NCI-H446 (cell line): ENCODE measurements at places on chromosomes 5 and 9.

DNA sequence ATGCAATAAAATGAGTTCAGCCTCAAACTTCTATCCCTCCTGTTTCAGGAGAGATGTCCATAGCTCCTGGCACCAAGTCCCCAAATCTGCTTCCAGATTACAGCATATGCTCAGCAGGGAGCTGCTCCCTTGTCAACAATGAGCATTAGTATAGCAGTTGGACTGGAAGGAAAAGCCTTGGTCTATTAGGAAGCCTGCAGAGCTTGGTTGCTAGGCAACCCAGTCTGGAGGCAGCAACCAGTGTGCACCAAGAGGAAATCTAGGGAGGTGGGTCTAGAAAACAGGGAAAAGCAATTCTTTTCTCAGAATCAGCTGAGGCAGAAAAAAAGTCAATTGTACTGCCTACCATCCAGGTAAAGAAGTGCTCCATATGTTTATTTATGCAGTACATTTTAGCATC is 229.5 kb upstream of the NMUR2 start:
- peak; percentile 57 for DNase-seq

DNA sequence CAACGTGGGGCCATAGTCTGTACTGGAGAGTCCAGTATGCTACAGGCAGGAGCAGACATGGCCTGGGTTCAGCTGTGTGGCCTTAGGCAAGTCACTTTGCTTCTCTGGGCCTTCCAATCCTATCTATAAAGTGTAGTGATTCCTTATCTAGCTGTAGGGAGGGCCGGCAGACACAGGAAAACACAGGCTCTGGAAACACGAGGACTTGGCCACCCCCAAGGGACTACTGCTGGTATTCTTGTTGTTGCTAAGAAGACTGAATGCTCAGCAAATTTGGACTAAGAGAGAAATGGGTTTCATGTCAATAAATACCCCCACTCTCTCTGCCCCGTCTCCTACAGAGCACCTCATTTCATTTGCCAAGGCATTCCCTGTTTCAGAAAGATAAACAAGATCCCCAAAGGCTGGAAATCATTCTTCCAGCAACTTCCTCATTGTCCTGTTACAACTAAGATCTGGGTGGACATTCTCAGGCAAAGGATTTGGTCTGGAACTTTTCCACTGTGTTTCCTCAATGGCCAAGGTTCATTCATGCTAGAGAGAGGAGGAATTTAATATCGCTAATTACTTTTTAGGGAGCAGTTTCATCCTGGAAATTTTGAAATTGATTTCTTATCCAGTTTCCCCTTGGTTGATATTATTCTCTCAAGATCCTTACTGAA is 105.8 kb downstream of the GABBR2 start:
- DNase-seq, result no peak

DNA sequence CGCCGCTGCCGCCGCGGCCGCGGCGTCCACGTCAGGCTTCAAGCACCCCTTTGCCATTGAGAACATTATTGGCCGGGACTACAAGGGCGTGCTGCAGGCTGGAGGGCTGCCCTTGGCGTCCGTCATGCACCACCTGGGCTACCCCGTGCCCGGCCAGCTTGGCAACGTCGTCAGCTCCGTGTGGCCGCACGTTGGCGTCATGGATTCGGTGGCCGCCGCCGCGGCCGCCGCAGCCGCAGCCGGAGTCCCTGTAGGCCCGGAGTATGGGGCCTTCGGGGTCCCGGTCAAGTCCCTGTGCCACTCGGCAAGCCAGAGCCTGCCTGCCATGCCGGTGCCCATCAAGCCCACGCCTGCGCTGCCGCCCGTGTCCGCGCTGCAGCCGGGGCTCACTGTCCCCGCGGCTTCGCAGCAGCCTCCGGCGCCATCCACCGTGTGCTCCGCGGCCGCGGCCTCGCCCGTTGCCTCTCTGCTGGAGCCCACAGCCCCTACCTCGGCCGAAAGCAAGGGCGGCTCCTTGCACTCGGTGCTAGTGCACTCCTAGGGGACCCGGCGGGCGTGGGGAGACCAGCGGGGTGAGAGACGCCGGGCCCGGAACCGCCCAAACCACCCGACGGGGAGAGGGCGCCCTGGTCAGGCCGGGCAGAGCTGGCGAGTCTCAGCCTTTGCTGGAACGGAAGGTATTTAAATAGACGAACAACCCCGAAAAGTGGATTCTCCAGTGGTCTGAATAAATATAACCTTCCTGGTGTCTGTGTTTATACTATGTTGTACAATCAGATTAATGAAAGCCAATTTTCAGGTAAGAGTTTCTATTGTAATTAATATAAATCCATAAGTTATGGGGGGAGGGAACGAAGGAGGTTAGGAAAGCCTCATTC is 1.2 kb downstream of the FOXB2 start:
- DNase-seq, result no peak

DNA sequence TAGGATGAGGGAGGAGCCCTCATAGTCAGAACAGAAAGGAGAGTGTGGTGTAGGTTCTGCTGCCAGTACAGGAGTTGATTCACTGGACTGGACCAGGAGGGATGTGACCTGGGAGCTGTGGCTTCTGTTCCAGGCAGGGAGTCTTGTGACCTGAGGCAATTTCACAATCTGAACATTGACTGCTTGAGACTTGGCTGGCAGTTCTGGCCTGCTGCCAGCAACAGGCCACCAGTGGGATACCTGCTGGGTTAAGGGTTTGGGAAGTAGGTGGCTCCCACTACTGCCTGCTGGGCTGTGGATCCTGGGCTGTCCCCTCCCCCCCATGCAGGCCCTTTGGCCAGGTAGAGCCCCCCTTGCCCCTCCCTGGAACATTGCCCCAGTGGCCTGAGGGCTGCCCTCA is 268.6 kb upstream of the ARRDC3 start:
- no peak for DNase-seq

- DNase-seq, result peak; percentile 15
These were observed 87.7 kb downstream of the ENTREP1 start for GRCh38 chr9:69412741-69413150.

DNA sequence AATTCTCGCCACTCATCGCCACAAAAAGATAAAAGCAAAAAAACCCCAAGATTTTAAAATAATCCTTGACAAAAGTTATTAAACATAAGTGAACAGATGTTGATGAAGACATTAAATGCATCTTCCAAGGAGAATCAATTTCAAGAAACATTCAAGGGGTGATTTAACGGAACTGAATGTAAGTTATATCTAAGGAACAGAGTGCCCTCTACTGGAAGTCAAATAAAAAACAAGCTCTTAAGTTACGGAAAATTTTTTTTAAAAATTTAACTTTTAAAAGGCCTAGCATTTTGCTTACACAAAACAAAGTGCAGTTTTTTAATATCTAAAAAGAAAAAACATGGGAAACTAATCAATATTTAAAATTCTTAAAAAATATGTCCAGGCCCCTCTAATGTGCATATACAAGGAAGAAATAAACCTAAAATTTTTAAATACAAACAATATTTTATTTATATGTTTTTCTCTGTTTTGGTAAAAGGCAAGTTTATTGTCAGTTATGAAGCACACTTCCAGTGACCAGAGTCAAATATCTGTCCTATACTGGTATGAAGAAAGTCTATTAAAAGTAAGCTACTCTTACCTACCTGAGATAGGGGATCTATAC is 28.0 kb downstream of the TEX10 start:
- no peak for DNase-seq

GRCh38 chr5:21910731-21911130 is 942.4 kb downstream of the CDH12 start:
- no peak for DNase-seq

DNA sequence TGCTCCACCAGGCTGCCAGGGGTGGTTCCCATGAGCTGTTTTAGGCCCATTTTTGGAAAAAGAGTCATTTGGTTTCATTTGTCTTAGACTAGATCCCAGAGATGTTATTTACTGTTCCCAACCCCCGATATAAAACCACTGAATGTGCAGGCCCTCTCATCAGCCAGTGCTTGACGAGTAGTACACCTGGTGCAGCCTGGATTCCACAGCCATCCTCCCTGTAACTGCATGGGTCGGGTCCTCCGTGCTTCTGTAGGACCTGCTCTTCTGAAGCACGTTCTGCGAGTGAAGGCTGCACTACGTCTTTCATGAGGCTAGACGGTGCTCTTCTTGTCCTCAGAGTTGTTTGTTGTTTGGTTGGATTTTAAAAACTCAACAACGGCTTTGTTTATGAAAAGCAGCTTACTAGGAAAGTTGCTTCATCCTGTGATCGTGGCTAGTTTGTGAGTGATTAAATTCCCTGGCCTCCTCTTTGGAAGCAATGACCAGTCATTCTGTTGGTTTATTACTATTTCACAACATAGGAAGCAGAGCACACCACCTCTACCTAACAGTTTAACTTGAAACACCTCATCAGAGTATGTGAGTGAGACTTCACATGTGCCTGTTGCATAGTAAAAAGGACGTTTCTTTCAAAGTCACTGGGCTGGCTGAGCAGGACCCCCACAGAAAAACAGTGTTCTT is 135.2 kb downstream of the AOPEP start:
- DNase-seq, result no peak

GRCh38 chr9:7058473-7058872 is 300.7 kb downstream of the KDM4C start:
- DNase-seq, result no peak

DNA sequence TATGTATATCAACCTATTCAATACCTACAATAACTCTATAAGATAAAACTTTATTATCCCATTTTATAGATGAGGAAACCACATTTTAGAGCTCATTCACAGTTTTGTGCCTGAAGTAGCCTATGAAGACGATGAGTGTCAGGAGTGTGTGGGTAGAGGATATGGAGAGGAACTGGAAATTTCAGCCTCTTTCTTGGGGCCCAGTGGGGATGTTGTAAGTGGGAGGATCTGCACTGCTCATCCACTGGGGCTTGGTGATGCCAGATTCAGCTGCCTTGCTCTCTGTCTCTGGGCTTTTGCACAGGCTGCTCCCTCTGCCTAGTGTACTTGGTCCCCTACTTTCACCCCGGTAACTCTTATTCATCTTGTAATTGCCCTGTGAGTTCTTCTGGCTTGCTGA is 194.7 kb downstream of the SREK1 start:
- DNase-seq, result no peak

DNA sequence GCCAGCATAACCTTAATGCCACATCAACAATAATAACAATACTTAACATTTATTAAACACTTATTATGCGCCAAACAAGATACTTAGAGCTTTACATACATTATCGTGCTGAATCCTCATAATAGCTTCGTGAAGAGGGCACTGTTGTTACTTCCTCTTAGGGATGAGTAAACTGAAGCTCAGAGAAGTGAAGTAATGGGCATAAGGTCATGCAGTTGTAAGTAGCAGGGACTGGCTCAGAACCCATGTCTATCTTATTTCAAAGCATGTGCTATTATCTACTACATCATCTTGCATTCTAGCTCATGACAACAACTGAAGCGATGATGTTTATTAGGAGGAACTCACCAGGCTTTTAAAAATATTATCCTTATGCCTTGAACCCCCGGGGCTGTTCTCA is 34.9 kb upstream of the PPP3R2 start:
- DNase-seq, result no peak

- no peak for DNase-seq
These were observed 2168.1 kb downstream of the MAT2B start for GRCh38 chr5:165673499-165673898.

DNA sequence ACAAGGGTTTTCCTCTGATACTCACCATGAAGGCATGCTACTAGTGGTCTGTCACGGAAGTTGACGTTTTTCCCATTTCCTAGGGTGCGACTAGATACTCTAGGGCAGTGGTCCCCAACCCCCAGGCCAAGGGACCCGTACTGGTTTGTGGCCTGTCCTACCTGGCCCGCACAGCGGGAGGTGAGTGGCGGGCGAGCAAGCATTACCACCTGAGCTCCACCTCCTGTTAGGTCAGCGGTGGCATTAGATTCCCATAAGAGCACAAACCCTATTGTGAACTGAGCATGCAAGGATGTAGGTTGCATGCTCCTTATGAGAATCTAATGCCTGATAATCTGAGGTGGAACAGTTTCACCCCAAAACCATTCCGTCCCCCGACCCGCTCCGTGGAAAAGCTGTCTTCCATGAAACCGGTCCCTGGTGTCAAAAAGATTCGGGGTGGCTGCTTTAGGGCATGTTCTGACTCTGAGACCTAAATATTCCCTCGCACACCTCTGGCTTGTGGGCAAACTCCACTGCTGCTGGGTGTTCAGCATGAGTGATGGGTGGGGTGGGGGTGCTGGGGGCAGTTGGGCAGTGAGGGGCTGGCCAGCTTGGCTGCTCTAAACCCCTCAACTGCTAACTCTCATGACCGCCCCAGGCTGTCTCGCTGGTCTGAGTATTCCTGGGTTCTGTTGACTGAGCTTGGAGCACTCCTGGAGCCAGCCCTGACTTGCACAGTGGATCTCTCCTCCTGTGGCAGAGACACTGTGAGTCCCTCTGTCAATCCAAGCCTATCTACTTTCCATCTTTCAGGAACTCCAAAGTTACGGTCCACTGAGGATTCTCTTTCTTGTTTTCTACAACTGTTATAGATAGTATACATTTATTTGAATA is 78.3 kb upstream of the NEK6 start:
- no peak for DNase-seq

- peak; percentile 74 for DNase-seq
These were observed 31.6 kb downstream of the TNPO1 start for GRCh38 chr5:72847989-72848473.

DNA sequence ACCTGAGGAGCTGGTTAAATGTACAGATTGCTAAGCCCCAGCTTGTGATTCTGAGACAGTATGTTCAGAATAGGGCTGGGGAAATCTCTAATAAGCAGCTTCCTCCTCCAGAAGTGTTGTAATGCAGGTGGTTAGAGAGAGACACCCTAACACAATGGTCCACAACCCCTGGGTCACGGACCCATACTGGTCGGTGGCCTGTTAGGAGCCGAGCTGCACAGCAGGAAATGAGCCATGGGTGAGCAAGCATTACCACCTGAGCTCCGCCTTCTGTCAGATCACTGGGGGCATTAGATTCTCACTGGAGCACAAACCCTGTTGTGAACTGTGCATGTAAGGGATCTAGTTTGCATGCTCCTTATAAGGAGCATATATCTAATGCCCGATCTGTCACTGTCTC is 61.8 kb downstream of the SLC36A1 start:
- DNase-seq, result no peak

DNA sequence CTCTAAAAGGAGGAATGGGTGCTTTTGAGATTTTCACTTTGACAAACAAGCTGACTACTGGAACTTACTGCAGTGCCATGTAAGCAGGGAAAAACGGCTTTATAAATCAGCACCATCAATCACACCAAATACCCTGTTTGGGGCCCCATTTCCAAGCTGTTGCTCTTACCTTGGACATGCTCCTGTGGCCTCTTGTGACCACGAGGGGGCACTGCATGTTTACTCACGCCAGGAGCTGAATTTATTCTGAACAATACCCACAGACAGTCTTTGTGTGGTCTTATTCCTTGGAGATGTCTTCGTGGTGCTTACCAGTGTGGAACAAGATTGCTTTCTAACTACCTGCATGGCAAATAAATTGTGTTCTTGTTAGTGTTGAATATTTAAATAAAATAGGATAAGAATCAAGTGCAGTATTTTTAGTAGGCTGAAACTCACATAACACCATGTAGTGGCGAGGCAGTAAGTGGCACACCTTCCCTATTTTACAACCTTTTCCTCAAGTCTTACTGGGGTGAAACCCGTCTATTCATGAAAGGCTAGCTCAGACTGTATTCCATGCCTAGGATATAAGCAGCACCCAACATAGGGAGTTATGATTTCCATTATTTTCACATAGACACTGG is 155.5 kb upstream of the NMUR2 start:
- DNase-seq, result peak; percentile 62
